Ammon's horn (tissue), 1 donor: ENCODE measurements at places on chromosomes 5 and 9.

DNA sequence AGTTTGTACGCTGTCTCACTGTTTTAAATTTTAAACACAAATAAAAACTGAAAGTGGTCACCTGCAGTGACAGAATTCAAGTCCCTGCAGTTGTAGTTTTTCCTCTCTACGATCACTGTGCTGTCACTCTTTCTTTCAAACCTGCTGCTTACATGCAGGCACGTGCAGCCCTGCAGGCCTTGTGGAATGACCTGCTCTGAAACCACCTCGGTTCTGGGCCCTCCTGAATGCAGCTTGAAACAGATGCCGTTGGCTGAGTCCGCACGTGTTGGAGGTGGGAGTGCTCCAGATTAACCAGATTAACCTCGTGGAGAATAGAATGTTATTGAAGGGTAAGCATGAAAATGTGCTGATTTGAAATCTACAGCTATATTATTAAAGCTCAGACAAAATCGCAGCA lies 126.0 kb upstream of the ERCC6L2 start:
- DNase-seq: no peak

DNA sequence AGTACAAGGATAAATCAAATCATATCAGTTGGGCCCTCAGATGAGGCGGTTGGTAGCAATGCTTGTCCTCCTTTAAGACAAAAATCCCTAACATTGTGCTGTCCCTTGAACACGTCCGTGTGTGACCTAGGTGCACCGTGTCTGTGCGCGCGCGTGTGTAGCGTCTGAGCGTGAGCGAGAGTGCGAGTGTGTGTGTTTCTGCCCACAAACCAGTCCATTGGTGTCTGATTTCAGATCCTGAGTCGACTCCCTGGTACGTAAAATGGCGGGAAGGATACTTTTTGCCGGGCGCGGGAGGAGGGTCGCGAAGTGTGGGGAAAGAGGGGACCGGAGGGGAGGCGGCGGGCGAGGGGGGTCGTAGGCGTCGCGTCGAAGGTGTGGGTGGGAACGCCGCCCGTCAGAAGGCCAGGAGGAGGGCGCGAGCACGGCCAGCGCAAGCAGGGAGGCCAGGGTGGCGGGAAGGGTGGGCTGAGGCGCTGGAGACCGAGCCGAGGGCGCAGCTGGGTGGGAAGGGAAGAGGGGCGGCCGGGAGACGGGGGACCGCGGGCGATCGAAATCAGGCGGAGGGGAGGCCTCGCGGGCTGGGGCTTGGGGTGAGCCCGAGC lies 8.9 kb downstream of the OTP start:
- no peak for DNase-seq

- no peak for DNase-seq
Measured at GRCh38 chr5:159178978-159179377, 30.4 kb downstream of the RNF145 start.

DNA sequence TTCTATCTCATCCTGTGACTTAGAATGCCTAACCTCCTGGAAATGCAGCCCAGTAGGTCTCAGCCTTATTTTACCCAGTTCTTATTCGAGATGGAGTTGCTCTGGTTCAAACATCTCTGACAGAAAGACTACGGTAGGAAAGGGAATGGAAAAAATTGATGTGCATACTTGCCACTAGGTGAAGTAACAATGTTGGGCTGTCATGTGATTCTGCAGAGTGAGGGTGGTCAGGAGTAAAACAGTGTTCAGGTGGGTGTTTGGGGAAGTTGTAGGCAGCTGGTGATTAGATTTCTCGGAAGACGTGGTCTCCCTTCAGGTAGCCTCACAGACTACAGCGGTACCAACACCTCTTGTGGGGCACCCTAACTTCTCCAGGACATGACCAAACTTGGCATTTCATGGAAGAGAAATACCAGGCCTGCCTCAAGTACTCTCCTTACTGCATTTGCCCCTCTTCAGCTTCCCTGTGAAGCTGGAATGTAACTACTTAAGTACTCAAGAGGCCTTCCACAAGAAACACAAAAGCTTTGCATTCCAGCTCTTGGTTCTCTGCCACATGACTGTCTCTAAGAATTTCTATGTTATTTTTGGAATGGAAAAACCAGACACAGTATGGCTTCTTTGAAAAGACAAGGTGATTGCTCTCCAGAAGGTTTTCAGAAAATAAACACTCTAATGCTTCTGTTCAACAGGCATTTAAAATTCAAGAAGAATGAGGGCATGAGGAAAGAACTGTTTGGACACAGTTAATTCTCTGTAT lies 17.4 kb upstream of the ENTREP1 start:
- DNase-seq: no peak

GRCh38 chr5:93993161-93993560 lies 251.8 kb upstream of the POU5F2 start:
- no peak for DNase-seq

DNA sequence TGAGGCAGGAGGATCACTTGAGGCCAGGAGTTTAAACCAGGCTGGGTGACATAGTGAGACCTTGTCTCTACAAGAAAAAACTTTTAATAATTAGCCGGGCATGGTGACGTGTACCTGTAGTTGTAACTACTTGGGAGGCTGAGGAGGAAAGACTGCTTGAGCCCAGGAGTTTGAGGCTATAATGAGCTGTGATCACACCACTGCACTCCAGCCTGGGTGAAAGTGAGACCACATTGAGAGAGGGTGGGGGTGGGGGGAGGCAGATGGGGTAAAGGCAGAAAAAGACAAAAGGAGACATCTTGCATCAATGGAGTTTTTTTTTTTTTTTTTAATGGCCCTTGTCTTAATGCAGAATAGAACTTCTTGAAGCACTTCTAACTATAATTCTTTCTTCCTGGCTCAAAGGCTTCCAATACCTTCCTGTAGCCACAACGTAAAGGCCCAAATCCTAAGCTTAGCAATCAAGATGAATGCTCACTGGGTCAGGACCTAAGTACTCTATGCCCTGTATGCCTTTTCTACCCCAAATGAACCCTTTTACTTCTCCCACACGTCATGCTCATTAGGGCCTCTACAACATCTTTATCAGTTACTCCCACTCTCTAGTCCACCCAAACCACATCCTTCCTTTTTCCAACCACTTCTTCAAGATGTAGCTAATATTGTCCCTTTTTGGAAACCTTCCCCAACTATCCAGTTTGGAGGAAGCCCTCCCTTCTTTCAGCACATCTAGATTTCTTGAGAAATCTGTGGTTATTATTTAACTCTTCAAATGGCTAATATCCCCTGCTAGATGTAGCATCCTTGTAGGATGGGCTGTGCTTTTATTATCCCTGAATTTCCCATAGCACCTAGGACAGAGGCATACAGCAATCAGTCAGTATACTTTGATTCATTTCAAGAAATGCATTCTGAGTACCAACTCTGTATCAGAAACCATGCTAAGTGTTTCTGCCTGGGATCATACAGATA lies 40.8 kb downstream of the CSF2 start:
- DNase-seq: no peak

GRCh38 chr5:10975945-10976344 lies 214.9 kb upstream of the DAP start:
- DNase-seq: no peak

GRCh38 chr5:124043456-124043855 lies 531.5 kb downstream of the CSNK1G3 start:
- no peak for DNase-seq

GRCh38 chr9:84897362-84898094 lies 228.0 kb downstream of the NTRK2 start:
- no peak for DNase-seq

DNA sequence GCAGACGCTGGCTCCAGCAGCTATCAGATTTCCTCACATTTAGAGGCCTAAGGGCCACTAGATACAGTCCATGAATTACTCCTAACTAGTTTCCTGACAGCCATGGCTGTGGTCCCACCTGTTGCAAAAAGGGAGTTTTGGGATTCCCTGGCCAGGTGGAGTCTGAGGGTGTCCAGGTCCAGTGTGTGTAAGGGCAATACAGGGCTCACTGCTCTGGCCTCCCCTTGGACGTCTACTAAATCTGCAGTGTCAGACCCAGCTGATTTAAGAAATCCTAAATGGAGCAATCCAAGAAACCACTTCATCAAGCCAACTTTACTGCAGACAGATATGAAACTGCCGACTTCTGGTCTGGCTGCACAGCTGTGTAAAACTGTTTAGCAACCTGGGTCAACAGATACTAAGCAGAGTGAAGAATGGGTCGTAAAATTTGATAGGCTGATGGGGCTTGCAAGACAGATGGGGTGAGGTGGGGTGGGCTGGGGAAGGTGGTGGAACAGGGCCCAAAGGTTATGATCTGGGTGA lies 116.4 kb downstream of the GADD45G start:
- DNase-seq: no peak

DNA sequence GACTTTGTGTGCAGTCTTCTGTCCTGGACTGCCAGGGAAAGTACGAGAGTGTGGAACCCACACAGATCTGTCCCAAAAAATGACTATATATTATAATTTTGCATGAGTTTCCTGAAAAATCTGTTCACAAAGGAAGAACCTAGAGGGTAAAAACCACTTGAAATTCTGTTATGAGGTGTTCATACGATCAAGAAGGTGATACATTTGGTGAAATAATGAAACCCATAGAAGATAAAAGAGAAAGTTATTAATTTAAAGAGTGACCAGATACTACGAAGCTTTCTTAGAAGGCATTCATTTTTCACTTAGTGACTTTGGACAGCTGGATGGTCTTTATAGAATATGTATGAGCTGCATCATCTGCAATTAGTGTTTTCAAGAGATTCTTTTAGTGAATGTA lies 32.9 kb downstream of the SLC12A2 start:
- no peak for DNase-seq

DNA sequence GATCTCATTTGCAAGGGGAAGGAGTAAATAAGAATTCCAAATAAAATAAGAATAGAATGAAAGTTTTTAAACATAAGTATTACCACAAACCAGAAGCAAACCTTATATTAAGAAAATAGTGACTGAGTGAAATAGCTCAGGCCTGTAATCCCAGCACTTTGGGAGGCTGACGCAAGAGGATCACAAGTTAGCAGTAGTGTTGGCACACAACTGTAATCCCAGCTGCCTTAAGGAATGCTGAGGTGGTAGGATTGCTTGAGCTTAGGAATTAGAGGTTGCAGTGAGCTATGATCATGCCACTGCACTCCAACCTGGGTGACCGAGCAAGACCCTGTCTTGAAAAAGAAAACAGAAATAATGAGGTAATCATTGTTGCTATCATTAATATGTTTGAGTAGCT lies 47.0 kb downstream of the APC start:
- DNase-seq: no peak

- DNase-seq: peak; percentile 54
Measured at GRCh38 chr9:36862206-36863145, 171.6 kb downstream of the PAX5 start.

DNA sequence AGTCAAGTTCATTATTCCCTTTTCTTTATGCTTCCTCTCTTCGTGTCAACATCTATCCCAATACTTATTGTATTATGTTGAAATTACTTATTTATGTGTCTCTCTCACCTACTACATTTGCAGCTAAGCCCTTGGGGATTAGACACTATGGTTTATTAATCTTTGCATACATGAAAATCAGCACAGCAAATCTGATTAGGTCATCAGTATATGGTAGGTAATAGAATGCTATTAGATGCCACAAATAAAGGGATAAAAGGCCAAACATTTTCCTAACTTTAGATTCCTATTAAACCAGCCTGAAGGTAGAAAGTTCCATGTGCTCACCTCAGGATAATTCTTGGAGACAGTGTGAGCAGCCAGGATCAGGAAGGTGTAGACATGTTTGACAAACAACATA lies 490.1 kb upstream of the MPDZ start:
- no peak for DNase-seq

DNA sequence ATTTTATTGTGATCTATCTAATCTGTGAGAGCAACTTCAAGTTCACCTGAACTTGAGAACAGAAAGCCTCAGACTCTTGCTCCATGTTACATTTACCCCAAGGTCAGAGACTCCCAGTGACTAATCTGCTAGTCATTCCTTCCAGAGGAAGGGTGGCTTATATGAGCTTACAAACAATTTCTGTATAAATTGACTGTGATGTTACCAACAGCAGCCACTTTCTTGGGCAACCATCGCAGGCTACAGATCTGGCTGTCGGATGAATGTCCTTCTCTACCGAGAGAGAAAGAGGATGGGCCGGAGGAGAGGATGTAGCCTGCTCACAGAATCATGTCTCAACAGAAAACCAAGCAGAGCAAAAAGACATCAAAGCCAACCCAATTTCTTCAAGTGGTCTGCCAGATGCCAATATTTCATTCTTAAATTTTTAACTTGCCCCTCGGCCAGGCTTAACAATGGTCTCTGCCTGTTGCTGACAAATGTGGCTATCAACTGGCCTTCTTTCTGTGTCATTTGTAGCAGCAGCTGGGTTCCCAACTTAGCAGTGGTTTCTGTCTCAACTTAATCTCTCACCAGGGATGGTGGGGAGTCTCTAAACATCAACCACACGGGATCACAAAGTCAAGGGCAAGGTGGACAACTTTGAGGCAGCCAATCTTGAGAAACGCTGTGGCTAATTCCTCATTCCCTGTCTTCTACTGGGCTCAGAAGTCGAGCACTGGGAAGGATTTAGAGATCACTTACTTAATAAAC lies 81.3 kb downstream of the RAPGEF1 start:
- no peak for DNase-seq

- DNase-seq: no peak
Measured at GRCh38 chr9:103942651-103943050, 151.5 kb upstream of the SMC2 start.

- DNase-seq: no peak
Measured at GRCh38 chr5:77280036-77280435, 69.6 kb downstream of the PDE8B start.

DNA sequence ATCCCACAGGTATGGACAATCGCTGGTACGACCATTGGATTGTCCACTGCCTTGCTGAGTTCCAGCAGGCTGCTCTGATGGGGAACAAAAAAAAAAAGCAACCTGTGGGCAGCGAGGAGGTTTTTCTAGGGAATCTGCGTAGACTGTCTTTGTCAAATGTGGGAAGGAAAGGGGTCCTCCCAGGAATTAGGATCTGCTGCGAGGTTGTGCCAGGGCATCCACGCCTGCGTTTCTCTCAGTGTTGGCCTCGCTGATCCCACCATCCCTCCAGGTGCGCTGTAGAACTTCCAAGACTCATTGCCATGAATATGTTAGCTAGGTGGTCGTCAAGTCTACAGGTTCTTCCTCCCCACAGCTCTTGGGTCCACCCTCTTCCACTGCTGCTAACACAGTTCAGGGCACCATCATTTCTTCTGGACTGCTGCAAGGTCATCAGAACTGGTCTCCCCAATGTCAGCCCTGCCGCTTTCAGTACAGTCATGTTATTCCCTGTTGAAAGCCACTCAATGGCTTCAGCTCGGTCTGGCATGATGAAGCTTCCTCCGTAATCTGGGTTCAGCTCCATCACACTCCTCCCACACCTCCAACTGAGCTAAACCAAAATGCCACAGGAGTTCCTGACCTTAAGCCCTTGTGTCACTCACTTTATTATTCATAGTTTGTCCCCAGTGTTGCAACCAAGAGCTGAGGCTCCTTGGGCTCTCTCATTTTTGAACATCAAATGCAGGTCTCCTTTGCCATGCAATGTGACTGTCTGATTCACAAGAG lies 79.5 kb upstream of the DMRT1 start:
- DNase-seq: no peak

GRCh38 chr9:80028501-80028900 lies 456.7 kb downstream of the TLE4 start:
- DNase-seq: peak; percentile 3

- DNase-seq: peak; percentile 64
Measured at GRCh38 chr9:129776938-129777768, 24.3 kb upstream of the PTGES start.

- DNase-seq: no peak
Measured at GRCh38 chr9:106104887-106105286, 410.5 kb downstream of the TMEM38B start.

- no peak for DNase-seq
Measured at GRCh38 chr5:14806456-14806855, 65.1 kb downstream of the ANKH start.

- no peak for DNase-seq
Measured at GRCh38 chr5:138272681-138273080, 1.7 kb downstream of the GFRA3 start.

GRCh38 chr5:39618391-39618790 lies 193.6 kb upstream of the DAB2 start:
- DNase-seq: no peak
